ENCODE measurements at places on chromosomes 4 and X.
A peak's percentile ranks its signal among the peaks of the same experiment; 100 is the strongest.

GRCh38 chrX:78333521-78333920 is 6.1 kb upstream of the CYSLTR1 start:
- DNase-seq, result no peak

DNA sequence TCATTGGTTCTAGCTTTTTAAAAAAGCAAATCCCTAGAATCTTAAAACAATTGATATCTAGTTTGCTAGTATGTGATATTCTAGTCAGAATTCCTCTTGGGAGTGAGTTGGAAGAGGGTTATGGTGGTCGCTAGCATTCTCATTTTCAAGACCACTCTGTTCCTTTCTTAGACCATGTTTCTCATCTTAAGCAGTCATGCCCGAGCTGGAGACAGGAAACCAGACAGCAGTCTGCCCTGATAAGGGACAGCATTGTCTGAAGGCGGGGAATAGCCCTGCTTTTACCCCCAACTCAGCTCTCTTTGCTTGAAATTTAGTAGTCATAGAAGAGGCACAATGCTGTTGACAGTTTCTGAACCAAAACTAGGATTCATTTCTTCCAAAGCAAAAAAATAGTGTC is 5.2 kb downstream of the KLF3 start:
- DNase-seq, result no peak

DNA sequence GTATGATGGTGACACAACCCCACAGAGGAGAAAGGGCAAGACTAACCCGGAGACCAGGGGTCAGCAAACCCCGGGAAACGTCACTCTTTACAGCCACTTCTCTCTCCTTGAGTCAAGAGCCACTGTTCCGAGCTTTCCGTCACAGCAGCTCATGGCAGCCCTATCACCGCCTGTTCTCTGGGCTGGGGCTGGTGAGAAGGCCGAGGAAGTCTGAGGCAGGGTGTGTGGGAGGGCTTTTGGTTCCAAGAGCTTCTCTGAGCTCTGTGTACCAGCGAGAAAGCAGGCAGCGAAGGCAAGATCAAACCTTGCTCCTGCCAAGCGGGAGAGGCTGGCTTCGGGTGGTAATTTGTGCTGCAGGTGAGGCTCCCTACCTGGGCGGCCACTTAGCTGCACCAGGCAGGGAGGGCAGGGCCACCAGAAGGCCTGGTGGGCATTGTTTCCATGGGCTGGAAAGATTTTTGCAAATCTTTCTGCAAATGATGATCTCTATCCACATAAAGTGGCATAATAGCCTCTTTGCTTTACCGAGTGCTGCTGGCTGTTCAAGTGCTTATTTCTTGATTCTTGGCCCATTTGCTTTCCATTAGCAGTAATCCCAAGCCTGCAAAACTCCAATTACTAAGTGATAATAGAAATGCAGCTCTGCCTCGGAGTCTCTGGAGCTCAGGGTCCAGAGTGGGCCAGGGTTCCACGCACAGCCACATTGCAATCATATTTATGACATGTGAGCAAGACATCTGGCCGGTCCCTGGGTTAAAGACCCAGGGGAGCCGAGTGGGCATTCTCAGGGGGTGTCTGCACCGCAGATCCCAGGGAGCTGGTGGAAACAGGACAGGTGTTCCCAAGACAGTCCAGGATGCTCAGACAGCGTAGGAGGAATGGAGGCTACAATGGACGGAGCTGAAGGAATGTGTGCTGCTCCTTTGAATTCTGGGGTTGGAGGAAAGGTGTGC is 41.5 kb downstream of the DCTD start:
- DNase-seq, result no peak

GRCh38 chr4:72767618-72768302 is 198.7 kb upstream of the ADAMTS3 start:
- DNase-seq, result no peak

DNA sequence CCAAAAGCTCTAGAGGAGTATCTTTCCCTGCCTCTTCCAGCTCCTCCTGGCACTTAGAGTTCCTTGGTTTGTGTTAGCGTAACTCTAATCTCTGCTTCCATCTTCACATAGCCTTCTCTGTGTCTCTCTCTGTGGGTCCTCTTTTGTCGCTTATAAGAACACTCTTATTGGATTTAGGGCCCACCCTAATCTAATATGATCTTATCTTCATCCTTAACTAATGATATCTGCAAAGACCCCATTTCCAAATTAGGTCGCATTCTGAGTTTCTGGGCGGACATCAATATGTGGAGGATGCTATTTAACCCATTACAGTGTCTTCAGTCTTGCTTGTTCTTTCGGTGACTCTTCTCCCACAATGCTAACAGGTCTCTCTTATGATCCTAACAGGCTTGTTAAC is 72.3 kb downstream of the CC2D2A start:
- no peak for DNase-seq

DNA sequence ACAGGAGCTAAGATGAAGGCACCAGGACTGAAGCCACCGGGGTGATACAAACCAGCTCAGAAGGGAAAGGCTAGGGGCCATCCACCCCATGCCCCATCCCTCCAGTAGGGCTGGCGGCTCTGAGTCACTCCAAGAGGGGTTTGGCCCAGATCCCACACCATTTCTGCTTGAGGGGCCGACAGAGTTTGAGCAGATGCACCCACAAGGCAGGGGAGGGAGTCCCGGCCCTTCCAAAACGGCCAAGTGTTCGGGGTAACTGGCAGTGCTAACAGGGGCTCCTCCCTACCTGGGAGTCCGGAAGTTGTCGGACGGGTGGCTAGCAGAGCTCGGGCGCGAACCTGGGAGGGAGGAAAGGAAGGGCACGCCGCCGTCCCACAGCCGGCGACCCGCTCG is 412 bp downstream of the SLC10A3 start:
- peak; percentile 29 for DNase-seq

DNA sequence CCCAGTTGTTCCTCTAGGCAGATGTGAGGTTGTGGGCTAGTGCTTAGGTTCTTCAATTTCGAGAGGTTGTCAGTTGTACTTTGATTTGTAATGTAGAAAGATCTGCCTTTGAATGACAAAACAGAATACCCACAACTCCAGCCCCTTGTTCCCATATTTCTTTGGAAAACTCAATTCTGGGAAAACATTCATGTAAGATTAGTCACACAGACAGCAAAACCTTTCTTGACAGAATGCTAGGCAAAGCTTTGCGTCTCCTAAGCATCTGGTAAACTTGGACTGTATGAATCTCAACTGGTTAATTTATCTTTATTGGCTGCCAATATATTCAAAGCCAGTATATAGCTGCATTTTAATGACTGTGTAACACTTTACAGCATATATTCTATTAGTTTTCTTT is 34.9 kb downstream of the NOCT start:
- no peak for DNase-seq

DNA sequence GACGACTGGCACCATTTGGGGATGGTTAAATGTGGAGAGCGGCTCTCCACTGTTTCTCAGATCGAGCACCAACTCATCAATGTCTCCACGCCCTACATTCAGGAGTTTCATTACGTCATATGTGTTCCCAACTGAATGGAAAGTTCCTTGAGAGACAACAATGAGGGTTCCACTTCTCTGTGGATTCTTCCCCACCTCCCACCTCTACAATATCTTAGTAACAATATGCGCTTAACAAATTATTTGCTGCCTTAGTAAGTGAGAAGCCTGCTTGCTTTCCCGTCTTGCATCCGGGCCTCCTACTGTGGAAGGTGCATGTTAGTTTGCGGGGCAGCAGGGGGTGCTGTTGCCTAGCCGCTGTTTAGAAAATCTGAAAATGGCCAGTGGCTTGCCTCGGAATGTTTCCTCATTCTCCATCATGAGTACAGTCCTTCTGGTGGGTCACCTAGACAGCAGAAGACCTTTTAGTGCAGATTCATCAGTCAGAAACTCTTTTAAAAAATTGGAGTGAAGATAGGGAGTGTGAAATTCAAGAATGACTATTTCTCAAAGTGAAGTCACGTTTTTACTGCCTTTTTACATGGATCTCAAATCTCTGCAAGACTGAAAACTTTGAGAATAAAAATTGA is 55.7 kb downstream of the PHOX2B start:
- DNase-seq, result no peak

DNA sequence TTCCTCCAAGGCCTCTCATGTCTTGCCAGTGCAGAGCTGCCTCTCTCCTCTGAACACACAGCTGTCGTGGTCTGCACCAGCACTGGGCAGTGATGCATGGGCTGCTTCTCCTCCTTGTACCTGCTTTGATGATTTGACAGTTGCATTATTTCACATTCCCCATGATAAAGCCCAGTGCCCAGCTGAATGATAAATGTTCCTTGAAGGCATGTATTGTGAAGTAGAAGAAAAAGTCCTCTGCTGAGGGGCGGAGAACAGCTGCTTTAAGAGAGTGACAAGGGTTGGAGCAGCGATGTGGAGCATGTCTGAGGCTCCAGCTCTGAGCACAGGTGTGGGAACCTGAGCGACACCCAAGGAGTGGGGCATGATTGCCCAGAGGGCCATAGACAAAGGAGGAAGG is 21.1 kb upstream of the TRIM2 start:
- no peak for DNase-seq

- no peak for DNase-seq
These were observed 78.0 kb downstream of the HCCS start for GRCh38 chrX:11189097-11189496.

- no peak for DNase-seq
These were observed 504 bp upstream of the RBM3 start for GRCh38 chrX:48573690-48574269.

DNA sequence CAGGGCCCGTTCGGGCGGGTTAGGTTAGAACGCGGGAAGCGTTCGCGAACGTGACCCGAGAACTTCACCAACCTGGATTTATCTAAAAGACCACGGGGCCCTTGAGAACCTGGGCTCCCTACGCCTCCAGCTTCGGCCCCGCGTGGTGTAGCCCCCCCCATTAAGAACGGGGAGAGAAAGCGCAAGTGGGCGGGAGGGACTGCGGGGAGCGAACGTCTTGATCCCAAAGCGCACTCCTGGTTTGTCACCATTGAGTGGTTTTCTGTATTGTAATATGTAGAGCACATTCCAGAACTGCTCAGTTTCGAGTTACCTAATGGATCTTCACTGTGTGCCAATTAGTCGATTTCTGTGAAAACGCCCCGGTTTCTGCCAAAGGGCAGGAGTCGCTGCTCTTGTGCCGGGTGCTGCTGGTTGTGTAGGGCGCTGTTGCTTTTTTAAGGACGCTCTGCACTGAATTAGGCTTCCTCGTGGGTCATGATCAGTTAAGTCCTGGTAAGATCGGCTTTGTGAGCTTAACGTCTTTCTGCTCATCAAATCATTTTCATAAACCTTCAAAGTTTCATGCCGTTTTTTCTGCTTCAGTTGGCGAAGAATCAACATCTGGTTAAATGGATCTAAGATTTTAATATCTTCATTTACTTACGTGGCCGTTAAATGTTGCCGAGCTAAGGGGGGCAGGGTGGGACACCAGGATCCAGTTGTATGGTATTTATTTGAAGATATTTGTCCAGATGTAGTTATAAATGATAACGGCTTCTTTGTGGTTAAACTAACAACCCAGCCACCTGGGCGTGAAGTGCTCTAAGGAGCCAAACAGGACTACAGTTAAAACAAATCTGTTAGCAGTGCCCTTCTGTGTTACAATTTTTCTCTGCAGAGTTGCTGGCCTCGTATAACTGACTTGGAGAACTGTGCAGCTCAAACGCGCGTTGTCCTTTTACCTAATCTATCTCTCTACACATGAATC is 809 bp downstream of the MND1 start:
- DNase-seq, result peak; percentile 84

DNA sequence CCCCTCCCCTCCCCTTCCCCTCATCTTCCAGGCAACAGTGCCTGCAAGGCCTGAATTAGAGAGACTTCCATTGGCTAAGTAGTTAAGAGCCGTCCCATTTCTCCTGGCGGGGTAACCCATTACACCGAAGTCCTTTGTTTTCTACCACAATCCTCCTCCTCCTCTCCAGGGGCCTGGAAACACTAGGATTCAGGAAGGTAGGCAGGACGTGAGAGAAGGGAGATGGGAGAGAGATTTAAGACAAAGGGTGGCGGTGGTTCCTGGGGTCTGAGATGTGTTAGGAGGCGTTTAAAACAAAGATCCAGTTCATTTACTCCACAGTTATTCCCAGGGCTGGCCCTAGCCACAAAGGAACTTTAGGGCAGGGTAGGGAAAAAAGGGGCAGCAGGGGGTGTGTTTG is 28.0 kb downstream of the NYX start:
- DNase-seq, result no peak

GRCh38 chr4:16750882-16751642 is 147.4 kb downstream of the LDB2 start:
- DNase-seq, result no peak

GRCh38 chrX:110178179-110178865 is 139.6 kb downstream of the AMMECR1 start:
- DNase-seq, result no peak

DNA sequence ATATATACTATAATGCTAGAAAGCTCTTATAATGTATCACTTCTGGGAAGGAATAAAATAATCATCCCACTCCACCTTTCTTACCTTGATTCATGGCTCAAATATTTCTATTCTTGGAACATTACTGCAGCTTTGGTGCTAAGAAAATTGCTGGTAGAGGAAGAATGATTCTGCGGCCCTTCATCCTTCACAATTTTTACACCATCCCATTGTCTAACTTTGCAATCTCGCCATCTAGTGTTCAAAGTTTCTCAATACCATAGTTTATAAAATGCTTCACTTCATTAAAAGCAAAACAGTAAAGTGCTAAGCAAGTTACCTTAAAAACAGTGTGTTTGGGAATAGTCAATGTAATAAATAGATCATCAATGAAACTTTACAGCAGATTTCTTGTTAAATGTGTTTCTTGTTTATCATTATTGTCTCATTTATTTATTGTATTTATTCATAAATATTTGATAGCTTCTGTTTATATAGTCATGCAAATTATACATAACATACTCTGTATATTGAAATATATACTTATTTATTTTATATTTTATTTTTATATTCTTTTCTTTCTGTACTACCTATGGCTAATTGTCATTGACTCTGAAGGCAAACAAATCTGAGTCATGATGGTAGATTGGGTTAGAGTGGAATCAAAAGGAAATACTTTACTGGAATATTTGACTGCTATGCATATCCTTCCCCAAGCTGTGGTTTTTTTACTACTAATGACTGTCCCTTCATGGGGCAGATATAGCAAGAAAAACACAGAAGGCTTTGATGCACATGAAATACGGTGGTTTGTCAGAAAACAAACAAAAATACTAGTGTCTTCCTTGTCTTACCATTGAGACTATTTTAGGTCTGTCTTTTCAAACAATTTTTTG is 390.7 kb downstream of the MAPK10 start:
- DNase-seq, result no peak

- peak; percentile 33 for DNase-seq
These were observed 24.8 kb downstream of the KLF3 start for GRCh38 chr4:38688676-38689355.

- no peak for DNase-seq
These were observed at the start of gene FRMD7 for GRCh38 chrX:132127743-132128142. FRMD7 (minus strand) TSS chrX:132128020; CDS start chrX:132127844, 176 bp downstream.

- no peak for DNase-seq
These were observed 182.8 kb upstream of the GRID2 start for GRCh38 chr4:92120810-92121498.

GRCh38 chr4:5120468-5120867 is 69.2 kb downstream of the STK32B start:
- DNase-seq, result no peak
